Stimulated activated CD4-positive, alpha-beta T cell treated with anti-CD3 and anti-CD28 coated beads, Interleukin-1b, Interleukin-23, amount 100 ng/mL, for 24 hours (primary cell): ENCODE measurements at places on chromosomes 13 and 19.

- DNase-seq: no peak
Observed at GRCh38 chr19:51509823-51510660, 8.4 kb upstream of the SIGLEC12 start.

- no peak for DNase-seq
Observed at GRCh38 chr19:51810223-51810622, 15.3 kb downstream of the FPR3 start.

- no peak for DNase-seq
Observed at GRCh38 chr19:30387311-30388115, 15.3 kb downstream of the ZNF536 start.

- no peak for DNase-seq
Observed at GRCh38 chr13:34591129-34591528, 350.9 kb upstream of the NBEA start.

- DNase-seq: no peak
Observed at GRCh38 chr13:23828086-23828485, 61.1 kb downstream of the MIPEP start.
